ENCODE measurements at places on chromosomes 1 and 21.

DNA sequence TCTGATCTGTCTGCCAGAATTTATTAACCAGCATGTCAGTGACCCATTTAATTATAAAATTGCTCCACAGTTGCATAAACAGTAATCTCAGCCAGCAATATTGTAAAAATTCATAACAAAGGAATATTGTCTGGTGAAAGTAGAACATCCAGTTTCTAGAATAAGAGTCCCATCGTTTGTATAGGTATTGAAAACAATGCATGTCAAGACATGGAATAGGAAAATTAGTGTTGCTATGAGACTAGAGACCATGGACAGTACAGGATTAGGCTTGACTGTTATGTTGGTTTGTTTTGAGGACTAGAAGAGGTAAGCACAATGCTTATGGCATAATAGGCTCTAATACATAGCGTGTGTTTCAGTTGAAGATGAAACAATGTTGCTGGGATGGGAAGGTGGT lies 37.1 kb downstream of the ATF6 start:
- DNase-seq: no peak

GRCh38 chr1:200228486-200228885 lies 181.3 kb downstream of the ZNF281 start:
- no peak for DNase-seq

- no peak for DNase-seq
Observed at GRCh38 chr1:167484726-167485502, 33.4 kb downstream of the CD247 start.

DNA sequence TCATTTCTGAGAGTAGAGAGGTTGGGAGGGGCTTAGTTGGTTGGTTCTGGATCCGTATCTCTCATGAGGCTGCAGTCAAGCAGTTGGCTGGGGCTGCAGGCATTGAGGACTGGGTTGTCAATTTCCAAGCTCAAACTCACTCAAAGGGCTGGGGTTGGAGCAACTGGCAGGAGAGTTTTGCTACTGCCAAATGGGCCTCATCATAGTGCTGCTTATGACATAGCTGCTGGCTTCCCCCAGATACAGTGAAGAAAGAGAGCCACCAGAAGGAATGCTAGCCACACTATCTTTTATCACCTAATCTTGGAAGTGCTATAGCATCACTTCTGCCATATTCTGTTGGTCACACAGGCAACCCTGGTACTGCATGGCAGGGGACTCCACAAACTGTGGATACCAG lies 363.5 kb upstream of the USP24 start:
- DNase-seq: no peak
